ENCODE measurements at places on chromosomes 11 and 22.

- no peak for DNase-seq
Measured at GRCh38 chr11:47355283-47356128, 3.0 kb upstream of the MYBPC3 start.

- DNase-seq: no peak
Measured at GRCh38 chr11:109236188-109236587, 185.8 kb upstream of the C11orf87 start.

- DNase-seq: no peak
Measured at GRCh38 chr11:75656044-75656727, 12.7 kb downstream of the MAP6 start.

DNA sequence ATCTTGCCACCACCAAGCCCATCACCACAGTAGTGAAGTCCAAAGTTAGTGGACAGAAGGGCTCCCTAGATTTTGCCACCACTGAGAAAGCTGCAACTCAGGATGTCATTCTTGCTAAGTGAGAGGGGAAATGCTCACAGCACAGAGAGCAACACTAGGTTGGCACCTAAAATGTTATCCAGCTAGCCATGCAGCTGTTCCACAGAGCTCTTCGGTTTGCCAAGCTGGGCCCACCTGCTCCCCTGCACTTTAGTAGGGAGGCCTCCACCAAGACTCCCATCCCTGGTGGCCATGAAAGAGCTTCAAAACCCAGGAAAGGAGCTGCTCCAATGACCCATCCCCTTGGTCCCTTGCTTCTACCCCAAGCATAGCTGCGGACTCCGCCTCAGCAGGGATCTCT lies 63.8 kb downstream of the TRIM29 start:
- no peak for DNase-seq

GRCh38 chr11:10743354-10744000 lies 7.6 kb upstream of the CTR9 start:
- DNase-seq: peak; percentile 14

- no peak for DNase-seq
Measured at GRCh38 chr22:19203834-19204233, 25.3 kb upstream of the SLC25A1 start.

DNA sequence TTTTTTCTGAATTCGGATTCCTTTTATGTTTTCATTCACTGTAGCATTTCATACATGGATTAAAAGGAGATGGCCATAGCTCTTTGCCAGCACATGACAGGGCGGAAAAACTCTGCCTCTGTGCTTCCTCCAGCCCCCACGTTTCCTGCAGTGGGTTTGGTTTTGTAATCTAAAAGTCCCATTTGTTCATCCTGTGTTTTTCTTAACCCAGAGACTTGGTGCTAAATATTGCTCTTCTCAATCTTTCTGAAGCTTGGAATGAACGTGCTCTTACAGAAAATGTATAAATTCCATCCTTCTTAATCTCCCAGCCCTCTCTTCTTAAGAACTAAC lies 89.9 kb downstream of the PPP6R3 start:
- DNase-seq: peak; percentile 38

GRCh38 chr11:43547889-43548381 lies 132.6 kb upstream of the HSD17B12 start:
- no peak for DNase-seq
